ENCODE measurements at places on chromosomes 11 and 22. TPM values are rescaled to one million over a fixed set of nuclear protein-coding genes. Genes with fewer than 3 reads are reported as not detected.

ACR gene
- 0.21 TPM for total RNA-seq

OR8G1 gene
- total RNA-seq, result not detected

C22orf42 gene
- not detected for total RNA-seq

GRCh38 chr11:94171693-94172440 is 43.2 kb downstream of the PANX1 start:
- DNase-seq, result peak; percentile 8

- DNase-seq, result peak; percentile 99
Measured at GRCh38 chr11:122197066-122197987, 81.3 kb upstream of the BLID start.
